ENCODE measurements at places on chromosomes 7 and 10.

DNA sequence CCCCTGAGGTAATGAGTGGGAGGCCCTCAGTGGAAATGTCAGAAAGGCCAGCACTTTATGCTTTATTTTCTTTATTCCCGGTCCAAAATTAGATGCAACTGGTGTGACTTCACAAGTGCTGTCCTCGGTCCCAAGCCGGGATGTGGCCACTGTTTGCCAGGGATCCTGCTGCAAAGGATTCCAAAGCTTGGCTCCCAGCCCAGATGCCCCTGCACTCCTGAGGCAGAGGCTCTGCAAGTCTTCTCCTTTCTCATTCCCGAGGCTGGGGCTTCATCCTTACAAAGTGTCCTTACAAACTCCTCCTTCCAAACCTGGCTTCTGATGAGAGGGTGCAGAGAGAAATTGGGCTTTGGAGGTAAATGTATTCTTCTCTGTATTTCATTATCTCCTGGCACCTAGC, 544.3 kb upstream of the DPP6 start:
- no peak for DNase-seq

GRCh38 chr7:1752771-1753563, 82.9 kb downstream of the ELFN1 start:
- no peak for DNase-seq

- no peak for DNase-seq
These were observed 225.0 kb downstream of the AUTS2 start for GRCh38 chr7:69823151-69823744.

DNA sequence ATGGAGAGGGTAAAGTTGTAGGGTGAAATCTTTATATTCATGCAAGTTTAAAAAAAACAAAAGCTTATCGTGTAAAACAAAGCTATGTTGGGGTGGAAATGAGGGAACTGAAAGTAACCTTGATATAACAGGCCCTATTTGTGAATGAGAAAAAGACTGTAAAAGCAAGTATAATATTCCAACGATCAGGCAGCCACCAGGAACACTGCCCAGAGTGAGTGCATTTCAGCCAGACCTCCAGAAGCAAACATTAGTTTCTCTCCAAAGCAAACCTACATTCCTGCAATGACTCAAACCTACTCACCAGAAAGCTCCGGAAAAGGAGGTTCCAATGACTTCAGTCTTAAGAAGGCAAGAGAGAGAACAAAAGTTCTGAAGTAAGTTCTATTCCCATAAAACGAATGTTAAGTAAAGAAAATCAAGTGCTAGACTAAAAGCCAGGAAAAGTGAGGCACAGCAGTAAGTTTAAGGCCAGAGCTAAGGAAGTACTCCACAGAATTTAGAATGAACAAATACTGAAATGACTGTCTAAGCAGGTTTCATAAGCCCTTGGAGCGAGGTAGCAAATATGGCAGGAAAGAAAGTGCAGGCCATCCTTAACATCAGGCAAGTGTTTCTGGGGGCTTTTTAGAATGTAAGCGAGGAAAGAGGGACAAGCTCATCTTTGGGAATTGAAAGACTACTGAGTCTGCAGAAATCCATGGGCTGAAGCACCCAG, 493.1 kb downstream of the XPNPEP1 start:
- no peak for DNase-seq

DNA sequence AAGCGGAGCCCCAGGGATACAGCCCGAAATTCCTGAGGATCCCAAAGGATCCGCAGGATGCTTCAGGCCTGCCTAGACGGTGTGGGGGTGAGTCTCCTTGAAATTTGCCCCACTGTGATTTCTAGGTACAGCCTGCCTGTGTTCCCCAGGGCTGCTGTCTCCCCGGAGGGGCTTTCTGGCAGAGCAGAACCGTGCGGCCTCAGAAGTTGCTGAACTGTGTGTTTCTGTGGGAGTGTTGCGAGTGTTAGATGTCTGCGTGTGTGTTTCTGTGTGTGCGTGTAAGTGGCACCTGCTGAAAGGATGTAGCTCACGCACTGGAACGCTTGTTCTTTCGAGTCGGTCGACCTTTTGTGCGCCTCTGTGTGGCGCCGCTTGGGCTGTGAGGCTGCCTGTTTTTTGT, 27.8 kb upstream of the ZNF273 start:
- DNase-seq, result no peak

GRCh38 chr10:131537281-131537680, 225.8 kb upstream of the TCERG1L start:
- no peak for DNase-seq

- DNase-seq, result no peak
These were observed 29.0 kb downstream of the DHTKD1 start for GRCh38 chr10:12097791-12098190.
